Stimulated activated CD8-positive, alpha-beta memory T cell treated with anti-CD3 and anti-CD28 coated beads, Interleukin-12 subunit alpha, Interleukin-12 subunit beta, amount 100 ng/mL, for 1 hour (primary cell): ENCODE measurements at places on chromosomes 5 and 9.

GRCh38 chr9:5357431-5358105 lies 17.9 kb upstream of the RLN1 start:
- DNase-seq, result no peak

DNA sequence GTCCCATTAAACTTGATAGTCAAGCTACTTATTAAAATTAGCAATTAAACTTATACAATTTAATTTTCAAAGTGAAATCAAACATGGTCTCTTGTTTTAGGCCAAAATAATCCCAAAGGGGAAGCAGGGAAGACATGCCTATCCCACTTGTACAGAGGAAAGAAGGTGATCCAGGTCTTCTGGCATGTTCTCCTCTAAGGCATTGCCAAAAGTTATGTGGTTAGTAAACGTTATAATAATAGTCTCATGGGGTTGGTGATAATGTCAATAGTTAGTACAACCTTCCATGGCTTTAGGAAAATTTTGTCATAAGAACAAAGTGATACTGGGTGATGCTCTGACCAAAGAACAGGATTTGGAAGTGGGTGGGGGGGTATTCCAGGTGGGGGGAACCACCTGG lies 52.8 kb downstream of the ROR2 start:
- DNase-seq, result no peak

- DNase-seq, result no peak
Measured at GRCh38 chr9:109313351-109313750, 7.5 kb downstream of the EPB41L4B start.

GRCh38 chr9:1929722-1930244 lies 85.4 kb upstream of the SMARCA2 start:
- no peak for DNase-seq

DNA sequence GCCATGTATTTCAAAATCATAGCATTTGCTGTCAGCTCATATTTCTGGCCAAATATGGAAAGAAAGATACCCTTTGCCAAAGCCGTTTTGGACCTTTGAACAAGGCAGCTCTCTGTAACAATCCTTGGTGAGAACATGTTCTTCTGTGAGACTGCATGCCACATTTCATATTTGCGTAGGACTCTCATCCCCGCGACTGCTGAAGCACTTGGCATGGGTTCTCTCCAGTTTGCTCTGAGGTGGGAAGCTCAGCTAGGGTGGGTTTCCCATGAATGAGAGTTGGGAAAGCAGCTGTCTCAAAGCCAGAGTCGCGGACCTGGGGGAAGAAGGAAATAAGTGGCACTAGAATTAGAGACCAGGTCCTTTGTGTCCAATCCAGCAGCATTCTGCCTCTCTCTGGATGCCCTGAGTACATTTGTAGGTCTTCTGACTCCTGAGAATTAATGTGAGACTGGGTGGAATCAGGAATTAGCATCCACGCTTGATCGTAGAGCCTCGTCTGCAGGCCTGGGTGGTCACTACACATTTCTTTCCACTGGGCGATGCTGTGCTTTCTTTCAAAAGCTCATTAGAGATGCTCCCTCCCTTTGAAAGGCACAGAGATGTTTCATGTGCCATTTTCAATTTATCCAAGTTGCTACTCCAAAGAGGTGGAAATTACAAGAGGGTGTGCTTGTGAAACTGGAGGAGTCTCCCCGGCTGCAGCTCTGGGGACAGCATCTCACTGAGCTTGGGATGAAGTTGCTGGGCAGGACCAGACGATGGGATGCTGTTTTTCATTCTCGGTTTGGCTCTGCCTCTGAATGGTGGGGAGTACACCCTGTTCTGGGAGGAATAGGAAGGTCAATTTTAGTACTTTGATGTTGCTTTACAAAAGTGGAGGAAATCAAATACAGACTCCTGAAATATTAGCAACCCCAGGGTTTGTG lies 197.2 kb downstream of the GADD45G start:
- DNase-seq, result no peak

DNA sequence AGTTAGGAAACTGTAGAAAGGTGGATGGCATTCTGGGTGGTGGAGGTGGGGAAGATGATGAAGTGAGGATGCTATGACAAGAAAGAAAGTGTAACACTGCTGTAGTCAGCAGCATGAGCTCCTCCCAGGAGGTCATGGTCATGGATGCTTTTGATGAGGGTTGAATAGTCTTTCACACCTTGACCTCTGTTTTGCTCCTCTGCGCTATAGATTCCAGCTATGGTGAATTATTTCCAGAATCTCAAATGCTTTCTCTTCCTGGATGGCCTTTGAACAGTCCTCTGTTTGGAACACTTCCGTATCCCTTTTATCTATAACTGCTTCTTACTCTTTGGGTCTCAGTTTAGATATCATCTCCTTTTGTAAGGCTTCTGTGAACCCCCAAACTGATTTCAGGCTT lies 165.9 kb upstream of the PPP1R2B start:
- no peak for DNase-seq

DNA sequence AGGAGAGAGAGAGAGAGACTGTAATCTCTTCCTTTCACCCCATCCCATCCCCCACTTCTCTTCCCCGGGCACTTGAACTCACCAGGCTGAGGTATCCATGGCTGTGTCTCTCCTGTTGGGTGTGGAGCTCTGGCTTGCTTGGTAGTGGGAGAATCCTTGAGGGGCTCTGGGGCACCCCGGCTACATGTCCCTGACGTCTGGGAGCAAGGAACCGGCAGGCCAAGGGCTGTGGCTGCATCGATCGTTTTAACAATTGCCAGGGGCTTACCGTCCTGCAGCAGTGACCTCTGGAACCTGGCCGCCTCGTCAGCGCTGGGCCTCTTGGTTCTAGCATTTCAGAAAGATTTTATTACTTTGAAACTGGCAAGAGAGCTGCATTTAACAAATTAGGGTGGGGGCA lies 30.0 kb downstream of the FGF18 start:
- no peak for DNase-seq

GRCh38 chr5:52300703-52301372 lies 486.9 kb upstream of the ITGA1 start:
- no peak for DNase-seq

- no peak for DNase-seq
Measured at GRCh38 chr5:124457901-124458300, 288.5 kb downstream of the ZNF608 start.

GRCh38 chr5:83000428-83000827 lies 76.8 kb downstream of the TMEM167A start:
- DNase-seq, result no peak

GRCh38 chr9:113803811-113804589 lies 72.1 kb upstream of the ZNF618 start:
- DNase-seq, result no peak

GRCh38 chr5:120062515-120062917 lies 401.6 kb upstream of the PRR16 start:
- no peak for DNase-seq

DNA sequence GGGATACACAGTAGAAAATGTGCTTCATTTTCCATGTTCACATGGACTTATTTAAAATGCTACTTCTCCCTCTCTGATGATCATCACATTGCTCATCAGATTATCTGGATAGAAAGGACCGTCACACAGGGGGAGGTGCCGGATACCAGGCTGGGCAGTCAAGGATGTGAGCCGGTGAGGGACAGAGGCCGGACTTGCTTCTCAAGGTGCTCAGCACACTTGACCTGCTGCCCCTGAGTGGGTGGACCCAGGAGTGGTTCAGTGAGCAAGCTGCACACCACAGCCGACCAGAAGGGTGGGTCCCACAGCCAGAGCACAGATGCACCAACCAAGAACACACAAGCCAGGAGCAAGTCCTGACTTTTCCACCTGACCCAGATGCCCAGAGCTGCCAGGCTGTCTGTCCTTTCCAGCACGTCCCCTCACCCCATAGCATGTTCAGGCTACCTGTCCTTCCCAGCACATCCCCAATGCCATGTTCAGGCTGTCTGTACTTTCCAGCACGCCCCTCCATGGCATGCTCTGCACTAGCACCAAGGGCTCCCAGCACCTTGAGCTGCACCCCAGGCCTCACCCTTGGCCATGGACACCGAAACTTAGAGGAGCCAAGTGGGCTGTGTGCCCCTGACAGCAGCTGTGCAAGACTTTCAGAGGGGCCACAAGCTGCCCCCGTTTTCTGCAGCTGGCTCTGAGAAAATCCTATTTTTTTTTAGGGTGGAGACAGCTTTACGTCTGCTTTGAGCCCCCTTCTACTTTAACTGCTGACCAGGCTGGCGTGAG lies 77.8 kb downstream of the SECISBP2 start:
- no peak for DNase-seq

- no peak for DNase-seq
Measured at GRCh38 chr5:108801776-108802175, 54.1 kb downstream of the FER start.

GRCh38 chr9:16000811-16001210 lies 448.0 kb downstream of the CCDC171 start:
- DNase-seq, result no peak

DNA sequence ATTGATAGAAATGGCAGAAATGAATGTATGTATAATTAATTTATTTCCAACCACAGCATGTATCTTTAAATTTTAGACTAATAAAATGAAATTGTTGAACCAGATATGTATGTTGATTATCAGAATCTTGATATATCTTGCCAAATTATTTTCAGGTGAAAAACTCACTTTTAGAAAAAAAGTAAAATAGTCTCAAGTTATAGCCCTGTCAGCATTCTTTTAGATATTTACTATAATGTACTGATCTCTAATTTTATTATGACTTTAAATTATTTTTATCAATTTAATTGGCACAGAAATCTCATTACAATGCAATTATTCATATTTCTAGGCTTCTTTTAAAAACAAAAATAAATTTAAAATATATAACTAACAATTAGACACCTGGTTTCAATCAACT lies 1990.4 kb upstream of the CDH6 start:
- no peak for DNase-seq

GRCh38 chr9:16871336-16872151 lies 1.1 kb upstream of the BNC2 start:
- no peak for DNase-seq

GRCh38 chr5:32843531-32843895 lies 132.4 kb downstream of the NPR3 start:
- DNase-seq, result no peak

GRCh38 chr9:109193974-109194556 lies 27.0 kb upstream of the FRRS1L start:
- no peak for DNase-seq

GRCh38 chr9:128937310-128938165 lies 9.9 kb downstream of the DOLK start:
- no peak for DNase-seq

DNA sequence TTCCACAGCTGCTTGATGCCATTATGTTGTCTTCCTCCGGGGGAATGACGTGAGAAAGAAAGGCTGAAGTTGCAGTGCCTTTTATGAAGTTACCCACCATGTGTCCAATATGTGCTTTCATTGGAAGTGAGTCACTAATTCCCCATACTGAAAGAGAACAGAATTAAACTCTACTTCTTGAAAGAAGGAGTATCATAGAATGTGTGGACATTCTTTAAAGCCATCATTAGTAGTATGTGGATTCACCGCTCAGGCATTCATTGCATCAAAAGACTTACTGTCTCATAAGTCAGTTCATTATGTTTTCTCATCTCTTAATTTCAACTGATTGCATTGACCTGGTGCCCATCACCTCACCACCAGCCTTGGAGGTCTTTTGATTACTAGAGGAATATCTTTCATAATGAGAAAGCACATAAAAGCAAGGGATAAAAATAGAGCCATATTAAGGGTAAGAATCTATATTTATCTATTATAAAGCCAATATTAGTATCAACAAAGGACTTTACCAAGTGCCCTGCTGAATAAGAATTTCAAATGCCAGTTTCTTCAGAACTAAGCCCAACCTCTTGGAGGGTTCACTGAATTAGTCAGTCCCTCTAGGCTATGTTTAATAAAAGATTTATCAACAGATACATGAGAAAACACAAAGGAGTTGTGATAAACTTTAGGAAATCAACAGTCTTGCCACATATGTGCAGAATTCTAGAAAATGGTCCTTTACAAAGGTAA lies 516.1 kb downstream of the NTRK2 start:
- no peak for DNase-seq

- DNase-seq, result no peak
Measured at GRCh38 chr5:89351975-89352374, 469.0 kb upstream of the MEF2C start.

DNA sequence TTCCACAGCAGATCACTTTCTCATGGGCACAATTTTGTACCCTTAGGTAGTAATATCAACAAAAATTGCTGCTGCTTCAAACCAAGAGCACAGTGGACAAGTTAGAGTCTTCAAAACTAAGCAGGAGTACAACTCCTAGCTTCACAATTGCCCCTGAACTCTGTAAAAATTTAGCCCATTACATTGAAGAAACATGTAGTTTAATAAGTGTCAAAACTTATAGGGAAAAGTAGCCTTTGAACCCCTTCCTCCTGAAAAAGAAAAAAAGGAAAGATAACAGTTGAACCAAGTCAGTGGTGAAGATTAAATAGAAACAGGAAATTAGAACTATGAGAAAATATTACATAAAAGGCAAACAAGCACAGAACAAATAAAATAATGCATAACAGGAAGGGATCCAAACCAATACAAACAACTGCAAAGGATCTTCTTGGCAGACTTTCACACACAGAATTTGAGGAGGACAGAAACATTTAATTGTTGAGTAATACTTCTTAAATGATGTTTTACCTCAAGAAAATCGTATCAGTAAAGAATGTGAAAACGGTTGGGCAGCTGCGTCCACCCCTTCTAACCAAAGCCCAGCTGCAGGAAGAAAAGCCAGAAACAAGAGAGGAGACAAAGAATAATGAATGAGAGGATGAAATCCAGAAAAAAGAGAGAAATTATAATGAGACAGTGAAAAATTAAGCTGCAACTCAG lies 636.0 kb downstream of the NR2F1-AS1 start:
- DNase-seq, result no peak

DNA sequence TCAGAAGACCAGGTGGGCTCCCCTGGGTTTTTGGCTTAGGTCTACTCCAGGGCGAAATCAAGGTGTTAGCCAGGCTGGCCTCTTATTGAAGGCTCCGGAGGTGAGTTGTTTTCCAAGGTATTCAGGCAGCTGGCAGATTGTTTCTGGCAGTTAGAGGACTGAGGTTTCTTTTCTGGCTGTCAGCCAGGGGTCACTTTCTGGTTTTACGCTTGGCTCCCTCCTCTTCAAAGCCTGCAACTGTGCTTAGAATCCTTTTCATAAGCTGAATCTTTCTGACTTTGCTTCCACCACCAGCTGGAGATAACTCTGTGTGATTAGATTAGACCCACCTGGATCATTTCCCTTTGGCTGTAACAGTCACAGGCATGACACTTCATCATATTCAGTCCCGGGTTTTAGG lies 24.6 kb downstream of the RFK start:
- DNase-seq, result no peak
